ENCODE measurements at places on chromosomes 2 and 18. TPM values are rescaled to one million over a fixed set of nuclear protein-coding genes. Genes with fewer than 3 reads are reported as not detected.

ZC3H6 gene
- total RNA-seq = 2.6 TPM

LHCGR gene
- not detected for total RNA-seq

TMEM163 gene
- total RNA-seq = 0.11 TPM

COL5A2 gene
- total RNA-seq = 0.42 TPM

CCDC150 gene
- total RNA-seq = 11.3 TPM

SERPINB10 gene
- total RNA-seq = not detected

SALL3 gene
- total RNA-seq = 0.18 TPM

TTN gene
- total RNA-seq = 0.07 TPM

CABYR gene
- not detected for total RNA-seq

- no peak for DNase-seq
Measured at GRCh38 chr2:106561803-106562202, 74.6 kb downstream of the CD8B2 start.

DNA sequence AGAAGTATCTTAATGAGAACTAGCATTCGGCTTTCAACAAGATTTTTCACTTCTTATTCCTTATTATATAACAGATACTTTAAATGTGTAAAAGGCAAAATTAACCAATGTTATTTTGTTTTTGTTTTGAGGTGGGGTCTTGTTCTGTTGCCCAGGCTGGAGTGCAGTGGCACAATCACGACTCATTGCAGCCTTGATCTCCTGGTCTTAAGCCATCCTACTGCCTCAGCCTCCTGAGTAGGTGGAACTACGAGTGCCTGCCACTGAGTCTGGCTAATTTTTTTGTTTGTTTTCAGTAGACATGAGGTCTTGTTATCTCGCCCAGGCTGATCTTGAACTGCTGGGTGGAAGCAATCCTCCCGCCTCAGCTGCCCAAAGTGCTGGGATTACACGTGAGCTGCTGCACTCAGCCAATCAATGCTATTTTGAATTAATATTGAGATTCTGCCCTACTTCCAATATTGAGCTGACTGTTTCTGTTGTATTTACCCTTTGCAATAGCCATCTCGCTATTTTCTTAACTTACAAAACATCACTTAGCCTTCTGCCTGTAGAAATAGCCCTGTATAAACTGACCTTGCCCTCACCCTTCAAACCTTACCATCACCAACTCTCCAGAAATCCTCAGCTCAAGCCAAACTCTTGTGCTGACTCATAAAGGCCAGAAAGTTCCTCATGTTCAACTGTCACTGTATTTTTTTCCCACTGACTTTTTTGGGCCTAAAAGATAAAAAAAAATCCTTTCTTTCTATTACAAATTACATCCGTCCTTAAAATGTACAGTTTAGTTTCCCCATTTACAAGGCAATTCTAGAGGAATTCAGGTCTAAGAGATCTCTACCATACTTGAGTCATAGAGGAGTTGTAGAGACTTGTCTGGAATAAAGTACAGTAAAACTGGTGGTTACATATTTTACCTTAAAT lies 94.3 kb downstream of the OLA1 start:
- DNase-seq = no peak

- DNase-seq = no peak
Measured at GRCh38 chr18:69659142-69659651, 258.5 kb downstream of the DOK6 start.

DNA sequence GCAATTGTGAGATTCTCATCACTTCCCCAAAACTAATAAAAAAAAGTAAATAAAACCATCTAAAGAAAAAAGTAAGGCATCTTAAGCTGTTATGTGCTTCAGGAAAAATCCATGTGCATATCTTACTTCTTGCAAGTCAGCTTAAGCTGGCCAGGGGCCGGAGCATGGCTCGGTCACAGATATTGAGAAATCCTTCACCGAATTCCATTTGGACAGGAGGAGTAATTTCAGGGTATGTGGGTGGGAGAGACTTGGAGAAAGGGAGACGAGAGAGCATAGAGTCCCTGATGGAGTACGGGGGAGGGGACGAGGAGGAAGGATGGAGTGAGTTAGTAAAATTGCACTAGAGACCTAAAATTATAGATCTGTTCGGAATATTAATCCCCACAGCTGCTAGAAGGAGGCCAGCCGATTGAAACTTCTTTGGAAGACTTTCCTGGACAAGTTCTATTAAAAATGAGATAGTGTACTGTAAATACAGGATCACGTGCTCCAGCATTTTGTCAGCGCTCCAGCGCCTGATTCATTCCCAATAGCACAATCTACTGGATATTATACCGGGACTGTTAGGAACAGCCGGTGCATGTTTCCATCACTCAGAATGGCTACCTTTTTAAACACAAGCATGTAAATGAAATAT lies 438.5 kb downstream of the ZNF516 start:
- DNase-seq = no peak

GRCh38 chr2:130870779-130871178 lies 34.1 kb downstream of the ARHGEF4 start:
- DNase-seq = no peak

GRCh38 chr18:48838921-48839818 lies 111.6 kb downstream of the SMAD7 start:
- DNase-seq = no peak

- DNase-seq = no peak
Measured at GRCh38 chr2:191922736-191923651, 76.1 kb upstream of the CAVIN2 start.

GRCh38 chr2:39435741-39436591 lies 1.1 kb downstream of the MAP4K3 start:
- no peak for DNase-seq

GRCh38 chr2:223545406-223545805 lies 56.8 kb downstream of the SCG2 start:
- no peak for DNase-seq

- no peak for DNase-seq
Measured at GRCh38 chr18:46756025-46756558, 761 bp downstream of the ST8SIA5 start.

- peak; percentile 27 for DNase-seq
Measured at GRCh38 chr2:124027182-124027581, 2.1 kb downstream of the CNTNAP5 start.

DNA sequence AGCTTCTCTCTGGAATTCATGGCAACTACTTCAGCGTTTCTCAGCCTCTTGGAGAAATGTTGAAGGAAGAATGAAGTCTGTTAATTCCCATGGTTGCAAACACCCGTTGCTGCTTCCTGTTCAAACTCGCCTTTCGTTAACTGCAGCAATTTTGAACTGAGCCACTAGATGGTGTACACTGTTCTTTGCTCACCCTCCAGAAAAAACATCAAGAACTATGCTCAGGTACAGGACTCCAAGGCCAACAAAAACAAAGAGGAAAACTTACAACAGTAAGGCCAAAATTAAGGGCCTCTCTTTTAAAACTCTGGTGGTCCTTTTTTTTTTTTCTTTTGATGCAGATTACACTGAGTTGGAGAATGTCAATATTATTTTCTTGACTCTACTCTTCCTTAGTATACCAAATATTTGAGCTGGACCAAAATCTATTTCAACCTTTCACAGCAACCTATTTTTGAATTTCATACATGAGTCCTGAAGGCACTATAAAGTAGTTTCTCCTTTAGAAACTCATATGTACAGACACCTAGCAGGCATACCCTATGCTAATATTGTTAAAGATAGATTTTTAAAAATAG lies 58.2 kb downstream of the KLHL14 start:
- no peak for DNase-seq

DNA sequence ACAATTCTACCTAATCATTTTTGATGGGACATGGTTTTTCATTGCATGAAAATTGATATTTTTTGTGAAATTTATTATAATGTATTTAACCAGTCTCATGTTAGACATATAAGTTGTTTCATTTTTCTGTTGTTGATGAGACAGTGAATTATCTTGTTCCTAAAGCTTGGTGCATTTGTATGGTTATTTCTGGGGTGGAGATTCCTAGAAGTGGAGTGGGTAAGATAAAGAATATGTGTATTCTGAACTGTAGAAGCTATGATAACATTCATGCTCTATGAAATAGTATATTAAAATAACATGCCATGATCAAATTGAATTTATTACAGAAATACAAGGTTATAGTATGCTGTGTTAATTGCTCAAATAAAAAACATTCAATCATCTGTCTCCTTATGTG lies 69.2 kb downstream of the BOLA3 start:
- peak; percentile 48 for DNase-seq

DNA sequence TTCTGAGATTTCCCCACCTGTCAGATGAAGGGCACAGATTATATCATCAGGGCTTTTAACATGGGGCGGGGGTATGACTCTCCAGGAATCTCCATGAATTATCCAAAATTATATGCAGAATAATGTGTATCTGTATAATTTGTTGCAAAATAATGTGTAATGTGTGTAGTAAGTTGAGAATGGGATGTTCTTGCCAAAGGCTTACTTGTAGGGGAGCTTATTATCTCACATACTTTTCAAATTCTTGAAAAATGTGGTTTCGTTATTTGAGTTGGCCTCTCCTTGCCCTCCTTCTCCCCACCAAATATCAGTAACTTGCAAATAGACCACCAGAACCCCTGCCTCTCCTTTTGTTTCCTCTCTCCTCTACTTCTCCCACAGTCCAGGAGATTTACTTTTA lies 35.6 kb downstream of the UBR3 start:
- DNase-seq = no peak

GRCh38 chr2:69389271-69389670 lies 2.2 kb upstream of the GFPT1 start:
- DNase-seq = no peak

GRCh38 chr18:21361307-21361880 lies 119.4 kb downstream of the GREB1L start:
- no peak for DNase-seq

DNA sequence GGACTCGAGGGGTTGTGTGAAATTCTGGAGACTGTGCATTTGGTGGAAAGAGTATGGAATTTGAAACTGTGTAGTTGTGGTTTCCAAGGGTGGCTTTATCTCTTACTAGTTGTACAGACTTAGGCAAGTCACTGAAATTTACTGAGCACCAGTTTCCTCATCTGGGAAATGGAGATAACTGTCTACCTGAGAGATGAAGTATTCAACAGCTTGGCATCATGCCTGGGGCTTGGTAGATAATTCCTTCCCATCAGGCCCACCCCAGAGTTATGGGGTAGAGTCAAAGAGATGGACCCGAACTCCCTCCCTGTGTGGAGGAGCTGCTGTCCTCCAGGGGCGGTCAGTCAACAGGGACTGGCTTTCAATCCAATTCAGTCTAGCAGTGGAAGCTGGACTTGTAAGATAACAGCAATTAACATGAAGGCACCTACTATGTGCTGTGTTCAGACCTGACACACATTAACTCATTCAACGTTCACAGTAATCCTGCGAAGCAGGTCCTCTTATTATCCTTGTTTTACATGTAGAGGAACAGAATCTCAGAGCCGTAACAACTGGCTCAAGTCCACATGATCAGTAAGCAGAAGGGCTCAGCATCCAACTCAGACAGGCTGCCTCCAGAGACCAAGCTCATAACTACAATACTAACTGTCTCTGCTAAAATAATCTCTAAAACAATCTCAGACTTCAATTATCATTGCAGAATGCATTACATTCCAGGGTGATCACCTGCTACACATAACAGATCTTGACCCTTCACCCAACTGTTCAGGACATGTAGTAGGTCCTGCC lies 432.1 kb downstream of the LPIN1 start:
- peak; percentile 89 for DNase-seq

- DNase-seq = no peak
Measured at GRCh38 chr2:48233005-48233404, 296.9 kb upstream of the STON1 start.

GRCh38 chr2:134029418-134029817 lies 224.5 kb upstream of the MGAT5 start:
- DNase-seq = no peak

- peak; percentile 74 for DNase-seq
Measured at GRCh38 chr2:71798266-71799012, 345.1 kb downstream of the DYSF start.

DNA sequence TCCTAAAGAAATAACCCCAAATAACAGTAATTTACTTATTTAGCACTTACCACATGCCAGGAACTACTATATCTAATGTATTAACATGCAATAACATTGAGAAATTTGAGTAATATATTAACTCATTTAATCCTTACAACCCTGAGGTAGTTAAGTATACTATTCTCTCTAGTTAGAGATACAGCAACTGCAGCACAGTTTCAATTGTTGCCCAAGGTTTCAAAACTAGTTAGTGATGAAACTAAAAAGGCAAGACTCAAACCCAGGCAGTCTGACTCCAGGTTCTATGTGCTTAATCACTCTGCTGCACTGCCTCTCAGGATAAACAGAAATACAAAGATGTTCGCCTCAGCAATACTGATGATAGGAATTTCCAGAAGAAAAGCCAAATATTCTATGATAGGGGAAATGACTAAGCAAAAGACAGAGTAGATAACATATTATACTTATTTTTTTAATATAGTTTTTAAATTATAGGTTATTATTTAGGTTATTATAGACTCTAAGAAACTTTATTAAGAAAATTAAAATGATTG lies 88.0 kb downstream of the SS18 start:
- DNase-seq = no peak

GRCh38 chr18:292271-292670 lies 24.4 kb upstream of the THOC1 start:
- DNase-seq = no peak

GRCh38 chr2:231764760-231765159 lies 16.3 kb downstream of the PDE6D start:
- DNase-seq = no peak

GRCh38 chr2:134039912-134040581 lies 213.8 kb upstream of the MGAT5 start:
- no peak for DNase-seq

Data from K562 (cell line).